ENCODE measurements at places on chromosomes 12 and 14. TPM values are rescaled to one million over a fixed set of nuclear protein-coding genes. Genes with fewer than 3 reads are reported as not detected.

DNA sequence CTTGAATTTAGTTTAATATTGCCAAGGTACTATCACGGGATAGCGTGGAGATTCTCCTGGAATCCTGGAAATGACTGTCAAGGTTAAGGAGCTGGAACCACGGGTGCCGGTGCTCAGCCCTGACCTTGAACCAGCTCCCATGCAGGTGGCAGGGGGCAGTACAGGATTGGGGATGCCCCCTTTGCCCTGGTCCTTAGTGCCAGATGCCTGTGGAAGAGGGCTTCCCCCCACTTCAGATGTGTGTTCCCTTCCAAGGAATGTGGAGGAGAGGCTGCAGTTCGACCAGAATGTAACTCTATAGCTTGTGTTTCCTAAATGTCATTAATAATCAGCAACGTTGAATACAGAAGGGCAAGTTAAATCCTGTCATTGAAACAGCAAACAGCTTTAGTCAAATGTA is 258.9 kb downstream of the VRK1 start:
- DNase-seq, result no peak

DNA sequence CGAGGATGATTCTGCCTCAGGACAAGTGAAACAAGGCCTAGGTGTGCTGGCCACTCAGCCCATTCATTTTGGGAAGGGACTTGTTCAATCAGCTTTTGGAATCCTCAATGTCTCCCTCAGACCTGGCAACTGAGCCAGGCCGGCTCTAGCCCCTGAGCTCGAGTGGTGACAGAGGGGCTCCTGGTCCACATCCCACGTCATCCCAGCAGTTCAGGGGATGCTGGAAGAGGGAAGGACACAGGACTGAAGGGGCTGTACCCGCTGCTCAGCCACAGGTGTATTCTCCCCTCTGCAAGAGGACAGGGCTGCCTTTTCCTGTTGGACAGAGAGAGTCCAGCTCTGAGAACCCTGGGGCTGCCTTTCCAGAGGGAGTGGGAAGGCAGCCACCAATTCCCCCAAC is 244.6 kb upstream of the SFSWAP start:
- DNase-seq, result no peak

DNA sequence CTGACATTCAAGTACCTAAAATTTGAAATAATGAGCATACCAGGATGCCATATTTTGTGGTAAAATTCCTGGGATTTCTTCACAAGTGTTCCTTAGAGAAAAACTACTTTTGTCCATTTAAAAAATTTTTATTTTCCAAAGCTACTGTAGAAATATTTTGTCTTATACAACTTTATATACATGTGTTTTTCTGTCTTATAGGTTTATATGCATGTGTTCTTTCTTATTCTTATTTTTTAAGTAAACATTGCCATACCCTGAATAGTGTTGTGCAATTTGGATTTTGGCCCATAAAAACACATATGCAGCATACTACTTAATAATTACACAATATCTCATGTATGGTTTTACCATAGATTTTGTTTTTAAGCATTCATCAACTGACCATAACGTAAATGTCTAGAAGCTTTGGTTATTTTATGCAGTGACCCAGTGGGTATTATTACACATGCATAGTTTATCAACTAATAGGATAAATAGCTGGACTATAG is 1107.4 kb upstream of the SEL1L start:
- no peak for DNase-seq

DNA sequence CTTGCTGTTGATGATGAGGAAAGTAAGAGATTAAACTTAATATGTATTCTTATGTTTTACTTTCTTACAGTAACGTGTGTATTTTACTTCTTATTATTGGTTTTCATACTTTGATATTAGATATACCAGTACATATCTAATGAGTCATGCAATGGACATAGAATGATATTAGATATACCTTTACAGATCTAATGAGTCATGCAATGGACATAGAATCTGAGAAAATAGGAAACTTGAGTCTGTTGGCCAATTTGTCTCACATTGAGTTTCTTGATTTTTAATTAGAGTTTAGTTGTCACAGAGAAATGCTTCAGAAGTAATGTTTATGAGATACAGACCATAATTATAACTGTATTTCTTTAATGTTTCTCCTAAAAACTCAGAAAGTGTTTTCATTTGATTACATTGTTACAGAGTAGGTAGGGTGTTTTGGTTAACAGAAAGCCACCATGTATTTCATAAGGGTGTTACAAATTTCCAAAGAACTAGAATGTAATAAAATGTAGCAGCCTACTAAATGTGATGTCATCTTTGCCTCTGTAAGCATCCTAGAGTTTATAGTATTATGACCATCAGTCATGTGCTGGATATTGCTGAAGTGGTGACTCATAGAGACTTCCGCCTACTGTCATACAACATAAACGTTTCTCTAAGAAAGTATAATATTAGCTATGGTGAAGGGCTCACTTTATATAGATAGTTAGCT is 3.0 kb downstream of the GAS2L3 start:
- DNase-seq, result no peak

DNA sequence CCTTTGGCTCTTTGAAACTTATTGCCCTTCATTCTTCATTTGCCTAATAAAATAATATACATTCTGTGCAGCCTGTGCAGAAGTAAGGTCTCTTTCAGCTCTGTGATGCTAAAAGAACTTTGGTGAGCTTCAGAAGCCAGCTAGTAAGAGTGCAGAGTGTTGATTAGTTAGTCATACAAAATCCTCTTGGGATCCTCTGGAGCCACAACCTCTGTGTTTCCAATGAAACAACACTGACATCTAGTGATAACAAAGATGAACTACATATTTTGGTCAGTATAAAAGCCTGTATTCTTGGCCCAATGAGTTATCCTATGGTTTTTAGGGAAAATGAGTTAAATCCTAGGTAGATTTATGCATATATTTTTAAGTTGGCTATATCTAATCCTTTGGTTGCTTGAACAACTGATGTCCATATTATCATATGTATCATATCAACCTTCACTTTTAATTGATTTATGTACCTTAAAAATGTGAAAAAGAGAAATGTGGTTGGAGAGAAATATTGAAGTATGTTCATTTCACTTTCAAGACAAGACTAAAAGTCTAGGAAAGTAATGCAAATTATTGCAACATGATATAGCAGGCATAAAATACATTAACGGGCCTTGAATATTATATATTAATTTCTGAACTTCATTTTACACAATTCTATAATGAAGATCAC is 158.4 kb downstream of the KLHL28 start:
- DNase-seq, result no peak

- DNase-seq, result no peak
These were observed 330.5 kb downstream of the PAWR start for GRCh38 chr12:79360286-79360685.

Gene KRT74
- polyA plus RNA-seq, result not detected

Gene RPL10L
- not detected for polyA plus RNA-seq

Gene NANOG
- polyA plus RNA-seq, result not detected

Gene BATF
- polyA plus RNA-seq, result 1.3 TPM

Gene FGD6
- polyA plus RNA-seq, result 2.9 TPM

Gene PSMA3
- polyA plus RNA-seq, result 206 TPM

Gene PIWIL1
- polyA plus RNA-seq, result not detected
